ENCODE measurements at places on chromosomes 3 and 15.

GRCh38 chr3:196281962-196282361, 5.6 kb downstream of the PCYT1A start:
- no peak for DNase-seq

DNA sequence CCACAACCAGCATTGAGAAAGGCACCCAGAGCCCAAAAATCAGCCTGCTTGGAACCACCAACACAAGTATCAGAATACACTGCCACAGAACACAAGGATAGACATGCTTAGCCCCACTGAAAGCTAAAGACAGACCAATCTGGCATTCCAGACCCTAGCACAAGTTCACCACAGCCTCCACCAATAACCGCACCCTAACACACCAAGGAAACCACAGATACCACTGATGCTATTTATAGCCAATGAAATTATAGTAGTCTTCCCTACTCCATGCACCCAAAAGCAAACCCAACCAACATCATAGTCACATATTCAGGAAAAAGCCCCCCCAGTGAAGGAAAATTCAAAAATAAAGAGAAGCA, 83.9 kb upstream of the STT3B start:
- no peak for DNase-seq

DNA sequence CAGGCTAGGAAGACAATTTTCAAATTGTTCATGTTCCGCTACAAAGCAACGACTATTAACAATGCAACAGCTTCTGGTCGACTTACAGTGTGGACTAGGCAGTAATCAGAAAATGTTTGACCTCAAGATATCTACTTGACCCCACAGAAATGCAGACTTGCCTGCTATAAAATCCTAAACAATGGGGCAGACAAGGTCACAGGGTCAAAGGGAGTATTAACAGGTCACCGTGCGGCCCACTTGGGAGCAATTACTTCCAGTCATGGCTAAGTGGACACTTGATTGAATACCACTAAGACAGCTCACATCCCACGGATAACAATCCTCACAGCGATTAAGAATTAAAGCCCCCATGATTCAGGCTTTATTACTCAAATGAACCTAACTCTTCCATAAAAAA, 58.9 kb downstream of the FOXP1 start:
- no peak for DNase-seq

GRCh38 chr3:19263606-19264005, 115.3 kb downstream of the KCNH8 start:
- DNase-seq = no peak

- no peak for DNase-seq
Measured at GRCh38 chr3:173750095-173750494, 352.6 kb downstream of the NLGN1 start.

GRCh38 chr3:161821591-161821990, 325.0 kb downstream of the OTOL1 start:
- no peak for DNase-seq

DNA sequence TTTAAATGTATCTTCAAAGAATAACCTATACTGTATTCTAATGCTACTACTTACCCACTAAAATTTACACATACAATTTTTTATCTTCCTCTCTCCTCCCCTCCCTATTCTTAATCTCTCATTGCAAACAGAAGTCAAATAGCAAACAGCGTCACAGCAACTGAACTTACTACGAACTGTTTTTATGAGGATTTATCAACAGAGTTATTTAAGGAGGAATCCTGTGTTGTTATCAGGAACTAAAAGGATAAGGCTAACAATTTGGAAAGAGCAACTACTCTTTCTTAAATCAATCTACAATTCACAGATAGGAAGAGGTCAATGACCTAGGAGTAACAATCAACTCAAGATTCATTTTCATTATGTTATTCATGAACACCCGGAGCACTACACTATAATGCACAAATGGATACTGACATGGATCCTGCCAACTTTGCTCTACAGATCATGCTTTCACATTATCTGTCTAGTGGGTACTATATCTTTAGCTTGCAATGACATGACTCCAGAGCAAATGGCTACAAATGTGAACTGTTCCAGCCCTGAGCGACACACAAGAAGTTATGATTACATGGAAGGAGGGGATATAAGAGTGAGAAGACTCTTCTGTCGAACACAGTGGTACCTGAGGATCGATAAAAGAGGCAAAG, 984 bp downstream of the FGF7 start:
- DNase-seq = no peak

DNA sequence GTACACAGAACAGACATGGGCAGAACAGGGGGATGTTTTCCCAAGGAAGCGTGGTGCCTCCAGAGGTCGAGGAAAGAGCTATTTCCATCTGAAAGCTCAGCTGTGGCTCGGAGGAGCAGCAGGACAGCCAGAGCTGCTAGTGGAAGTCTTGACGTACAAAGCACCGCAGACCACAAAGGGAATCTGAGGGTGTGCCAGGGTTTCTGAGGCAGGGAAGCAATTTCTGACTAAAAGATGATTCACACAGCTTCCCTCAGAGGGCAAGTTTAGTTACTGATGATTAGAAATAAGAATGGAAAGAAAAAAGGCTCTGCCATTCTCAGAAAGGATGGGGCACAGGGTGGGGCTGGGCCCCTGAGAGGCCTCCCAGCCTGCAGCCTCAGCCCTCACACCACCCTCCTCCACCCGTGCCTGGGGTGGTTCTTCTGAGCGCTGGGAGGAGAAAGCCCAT, 45.8 kb upstream of the SEC13 start:
- no peak for DNase-seq

DNA sequence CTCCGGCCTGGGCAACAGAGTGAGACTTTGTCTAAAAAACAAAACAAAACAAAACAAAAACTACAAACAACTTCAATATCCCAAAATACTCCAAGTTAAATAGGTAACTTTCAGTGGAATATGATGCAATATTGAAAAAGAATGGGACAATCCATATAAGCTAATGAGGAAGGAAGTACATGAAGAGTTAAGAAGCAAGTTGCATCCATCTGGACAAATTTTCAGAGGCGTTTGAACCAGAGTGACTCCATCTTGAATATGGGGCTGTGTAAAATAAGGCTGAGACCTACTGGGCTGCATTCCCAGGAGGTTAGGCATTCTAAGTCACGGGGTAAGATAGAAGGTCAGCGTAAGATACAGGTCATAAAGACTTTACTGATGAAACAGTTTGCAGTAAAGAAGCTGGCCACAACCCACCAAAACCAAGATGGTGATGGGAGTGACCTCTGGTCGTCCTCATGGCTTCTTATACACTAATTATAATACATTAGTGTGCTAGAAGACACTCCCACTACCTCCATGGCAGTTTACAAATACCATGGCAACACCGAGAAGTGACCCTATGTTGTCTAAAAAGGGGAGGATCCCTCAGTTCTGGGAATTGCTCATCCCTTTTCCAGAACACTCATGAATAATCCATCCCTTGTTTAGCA, 58.1 kb upstream of the LCTL start:
- no peak for DNase-seq

DNA sequence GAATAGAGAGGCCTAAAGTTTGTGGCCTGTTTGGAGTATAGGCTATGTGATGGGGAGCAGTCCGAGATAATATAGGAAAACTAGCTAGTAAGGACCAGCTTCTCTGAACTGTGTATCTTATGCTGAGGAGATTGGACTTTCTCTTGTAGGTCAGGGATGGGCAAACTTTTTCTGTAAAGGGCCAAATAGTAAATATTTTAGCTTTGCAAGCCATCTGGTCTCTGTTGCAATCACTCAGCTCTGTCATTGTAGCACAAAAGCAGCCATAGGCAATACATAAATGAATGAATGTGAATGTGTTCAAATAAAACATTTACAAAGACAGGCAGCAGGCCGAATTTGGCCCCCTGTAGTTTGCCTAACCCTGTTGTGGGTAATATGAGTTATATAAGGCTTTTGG, 24.5 kb downstream of the TMOD3 start:
- no peak for DNase-seq

DNA sequence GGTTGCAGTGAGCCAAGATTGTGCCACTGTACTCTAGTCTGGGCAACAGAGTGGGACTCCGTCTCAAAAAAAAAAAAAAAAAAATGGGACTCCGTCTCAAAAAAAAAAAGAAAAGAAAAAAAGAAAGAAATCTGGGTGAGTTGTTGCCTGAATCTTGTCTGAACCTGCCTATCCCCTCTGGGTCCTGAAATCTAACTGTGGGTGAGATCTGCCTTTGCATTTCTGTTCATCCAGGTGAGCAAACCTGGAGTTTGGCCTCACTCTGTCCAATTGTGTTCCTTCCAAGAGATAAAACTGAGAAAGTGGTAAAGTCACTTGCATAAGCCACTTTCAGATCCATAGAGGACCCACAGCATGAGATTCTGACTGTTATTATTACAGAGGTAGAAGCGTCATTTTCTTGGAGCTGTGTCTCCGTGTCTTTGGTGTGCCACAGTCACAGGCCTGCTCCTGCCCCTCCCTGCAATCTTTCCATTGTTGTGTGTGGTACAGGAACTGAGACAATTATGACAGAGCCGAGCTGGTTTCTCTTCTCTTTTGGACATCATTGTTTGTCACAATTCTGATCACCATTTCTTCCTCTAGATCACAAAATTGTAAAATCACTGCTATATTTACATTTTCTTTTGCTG, 235.9 kb downstream of the LPP start:
- no peak for DNase-seq

All from large intestine (tissue), 12 donors.